NT2/D1 (cell line): ENCODE measurements at places on chromosomes 13 and 19.

GRCh38 chr13:62357887-62358645, 942.4 kb upstream of the PCDH20 start:
- DNase-seq, result peak; percentile 58

DNA sequence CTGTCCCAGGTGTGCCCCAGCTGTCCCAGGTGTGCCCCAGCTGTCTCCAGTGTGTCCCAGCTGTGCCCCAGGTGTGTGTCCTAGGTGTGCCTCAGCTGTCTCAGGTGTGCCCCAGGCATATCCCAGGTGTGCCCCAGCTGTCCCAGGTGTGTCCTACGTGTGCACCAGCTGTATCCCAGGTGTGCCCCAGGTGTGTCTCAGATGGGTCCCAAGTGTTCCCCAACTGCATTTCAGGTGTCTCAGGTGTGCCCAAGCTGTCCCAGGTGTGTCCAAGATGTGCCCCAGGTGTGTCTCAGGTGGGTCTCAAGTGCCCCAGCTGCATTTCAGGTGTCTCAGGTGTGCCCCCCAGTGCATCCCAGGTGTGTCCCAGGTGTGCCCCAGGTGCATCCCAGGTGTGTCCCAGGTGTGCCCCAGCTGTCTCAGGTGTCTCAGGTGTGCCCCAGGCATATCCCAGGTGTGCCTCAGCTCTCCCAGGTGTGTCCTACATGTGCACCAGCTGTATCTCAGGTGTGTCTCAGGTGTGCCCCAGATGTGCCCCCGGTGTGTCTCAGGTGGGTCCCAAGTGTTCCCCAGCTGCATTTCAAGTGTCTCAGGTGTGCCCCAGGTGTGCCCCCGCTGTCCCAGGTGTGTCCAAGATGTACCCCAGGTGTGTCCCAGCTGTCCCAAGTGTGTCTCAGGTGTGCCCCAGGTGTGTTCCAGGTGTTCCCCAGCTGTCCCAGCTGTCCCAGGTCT, 1.3 kb upstream of the GRK1 start:
- no peak for DNase-seq

DNA sequence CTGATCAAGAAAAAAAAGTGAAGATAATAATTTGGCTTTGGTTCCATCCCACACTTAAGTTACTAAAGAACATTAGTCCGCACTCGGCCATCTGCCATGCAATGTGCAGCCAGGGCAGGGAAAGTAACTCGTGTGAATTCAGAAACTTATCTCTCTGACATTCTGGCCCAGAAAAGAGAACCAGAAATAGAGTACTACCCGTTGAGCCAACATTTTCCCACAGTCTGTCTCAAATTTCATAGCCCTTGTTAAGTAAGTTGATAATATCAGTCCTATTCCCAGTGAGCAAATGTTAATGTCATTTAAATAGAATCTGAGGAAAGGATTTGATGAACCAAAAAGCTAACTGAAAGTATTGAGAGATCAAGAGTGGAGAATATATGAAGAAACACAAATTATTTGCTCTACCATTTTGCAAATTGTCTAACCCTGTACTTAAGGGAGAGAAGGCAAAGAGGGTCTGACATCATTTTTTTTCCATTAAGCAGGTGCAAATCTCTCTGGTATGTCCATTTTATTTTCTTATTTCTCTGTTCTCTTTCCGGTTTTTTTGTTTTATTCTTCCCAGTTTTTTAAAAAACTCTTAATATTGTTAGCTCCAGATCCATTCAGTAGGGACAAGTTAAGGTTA, 156.3 kb downstream of the NDFIP2 start:
- DNase-seq, result no peak

- DNase-seq, result no peak
These were observed 40.0 kb upstream of the TDRD3 start for GRCh38 chr13:60356970-60357369.

DNA sequence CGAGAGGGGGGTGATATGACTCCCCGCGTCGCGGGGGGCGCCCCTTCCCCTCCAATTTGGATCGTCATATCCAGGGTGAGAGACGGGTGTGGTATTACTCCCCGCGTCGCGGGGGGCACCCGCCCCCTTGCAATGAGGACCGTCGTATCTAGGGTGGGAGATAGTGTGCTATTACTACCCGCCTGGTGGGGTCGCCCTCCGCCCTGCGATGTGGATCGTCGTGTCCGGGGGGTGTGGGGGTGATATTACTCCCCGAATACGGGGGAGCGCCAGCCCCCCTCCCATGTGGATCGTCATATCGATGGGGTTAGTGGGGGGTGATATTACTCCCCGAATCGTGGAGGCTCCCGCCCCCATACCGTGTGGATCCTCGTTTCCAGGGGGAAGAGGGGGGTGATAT, 29.2 kb upstream of the RGCC start:
- no peak for DNase-seq

DNA sequence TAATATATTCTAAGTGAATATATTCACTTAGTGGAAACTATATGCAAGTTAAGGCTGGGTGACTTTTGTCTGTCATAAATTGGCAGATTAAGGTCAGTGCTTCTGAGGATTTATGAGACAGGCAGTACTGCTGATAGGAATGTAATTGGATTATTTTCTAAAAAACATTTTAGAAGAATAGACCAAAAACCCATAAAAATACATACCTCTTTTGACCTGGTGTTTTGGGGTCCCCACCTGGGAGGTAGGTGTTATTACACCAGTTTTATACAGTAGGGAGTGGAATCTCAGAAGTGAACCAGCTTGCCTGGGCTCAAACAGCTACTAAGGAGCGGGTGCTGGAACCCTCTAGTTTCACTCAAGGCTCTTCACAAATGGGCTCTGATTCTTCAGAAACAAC, 25.3 kb downstream of the COG3 start:
- DNase-seq, result no peak

- DNase-seq, result no peak
These were observed 97.6 kb upstream of the SLITRK6 start for GRCh38 chr13:85896516-85897450.

DNA sequence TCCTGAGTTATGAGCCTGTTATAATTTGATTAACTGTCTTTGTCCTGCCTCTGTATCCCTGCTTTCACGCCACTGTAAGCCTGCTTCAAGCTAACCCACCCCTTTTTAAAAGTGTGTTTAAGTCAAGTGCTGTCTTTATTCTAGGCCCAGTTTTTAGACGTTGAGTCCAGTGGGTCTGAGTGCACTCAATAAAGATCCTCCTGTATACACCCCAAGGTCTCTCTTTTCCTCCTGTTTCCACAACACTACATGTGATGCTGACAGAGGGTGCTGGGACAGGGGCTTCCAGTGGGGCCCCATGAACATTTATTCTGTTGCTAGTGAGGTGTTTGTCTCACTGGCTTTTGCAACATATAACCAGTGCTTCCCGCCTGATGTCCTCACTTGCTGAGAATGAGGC, 6.7 kb upstream of the F2RL3 start:
- DNase-seq, result no peak

- DNase-seq, result no peak
These were observed 107.6 kb downstream of the DCT start for GRCh38 chr13:94371855-94372254.

GRCh38 chr19:4139614-4140236, 13.7 kb upstream of the CREB3L3 start:
- DNase-seq, result peak; percentile 52

- DNase-seq, result no peak
These were observed 1251.0 kb downstream of the PCDH17 start for GRCh38 chr13:58882516-58882915.

GRCh38 chr13:111184458-111185401, 69.6 kb downstream of the ARHGEF7 start:
- no peak for DNase-seq

GRCh38 chr13:53012707-53013106, 15.9 kb upstream of the OLFM4 start:
- no peak for DNase-seq

DNA sequence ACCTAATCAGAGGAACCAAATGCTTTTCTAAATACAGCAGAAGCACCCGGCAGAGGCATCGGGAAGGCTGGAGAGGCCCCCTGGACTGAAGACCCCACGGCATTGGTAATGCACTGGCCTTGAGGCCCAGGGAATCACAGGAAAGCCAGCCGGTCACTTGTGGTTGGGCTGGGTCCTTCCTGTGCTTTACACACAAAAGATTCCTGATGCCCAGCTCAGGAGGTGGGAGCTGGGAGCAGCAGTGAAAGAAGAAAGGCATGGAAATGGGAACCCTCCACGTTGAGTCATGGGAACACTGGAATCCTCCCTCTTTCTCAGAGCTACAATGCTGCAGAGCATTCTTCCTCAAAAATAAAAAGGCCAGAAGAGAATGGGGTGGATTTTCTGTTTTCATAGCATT, 126.4 kb downstream of the TNFRSF19 start:
- DNase-seq, result peak; percentile 22

- DNase-seq, result no peak
These were observed 42.7 kb downstream of the UTP14C start for GRCh38 chr13:52067237-52067636.

DNA sequence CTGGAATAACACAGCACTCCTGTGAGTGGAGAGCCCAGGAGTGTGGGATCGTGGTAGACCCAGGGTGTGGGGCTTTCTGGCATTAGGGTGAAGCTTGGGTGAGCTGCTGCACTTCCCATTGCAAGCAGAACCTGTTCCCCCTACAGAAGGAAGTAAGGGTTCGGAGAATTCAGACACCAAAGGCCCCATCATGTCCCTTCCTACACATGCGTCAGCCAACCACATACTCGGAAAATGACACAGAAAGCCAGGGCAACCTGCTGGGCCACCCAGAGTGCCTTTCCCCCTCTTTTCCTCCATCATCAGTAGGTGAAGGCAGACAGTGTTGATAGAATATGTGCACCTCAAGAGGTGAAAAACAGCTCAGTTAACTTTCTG, 42.9 kb downstream of the GGACT start:
- no peak for DNase-seq

- no peak for DNase-seq
These were observed 476.2 kb downstream of the KLF12 start for GRCh38 chr13:73657821-73658540.

DNA sequence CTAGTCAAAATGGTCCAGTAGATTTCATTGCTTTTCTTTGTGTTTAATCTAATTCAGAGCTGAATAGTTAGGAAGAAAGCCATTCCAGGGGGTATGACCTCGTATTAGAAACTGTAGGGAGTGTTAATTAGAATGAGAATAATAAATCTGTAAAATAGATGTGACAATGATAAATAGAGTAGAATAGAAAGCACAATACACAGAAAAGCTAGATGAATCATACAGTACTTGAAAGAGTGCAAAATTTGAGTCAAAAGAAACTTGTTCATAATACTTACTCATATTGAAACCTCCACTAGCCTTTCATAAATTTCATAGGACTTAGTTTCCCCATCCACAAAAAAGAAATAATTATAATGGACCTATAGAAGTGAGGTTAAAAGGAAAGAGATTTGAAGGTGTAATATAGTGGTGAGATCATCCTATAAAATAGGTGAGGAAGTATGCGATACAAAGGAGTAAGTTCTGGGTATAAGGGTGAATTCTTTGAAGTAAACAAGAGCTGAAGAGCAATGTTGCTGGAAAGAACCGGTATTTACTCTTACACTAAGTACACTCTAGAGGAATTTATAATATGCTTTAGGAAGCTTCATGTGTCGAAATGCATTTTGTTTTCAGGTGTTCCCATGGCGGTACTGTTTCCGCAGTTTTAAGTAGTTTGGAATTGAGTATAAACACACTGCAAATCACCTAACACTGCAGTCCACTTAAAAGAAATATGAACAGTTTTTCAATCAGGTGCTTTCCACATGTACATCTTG, 21.9 kb downstream of the PCDH17 start:
- no peak for DNase-seq

DNA sequence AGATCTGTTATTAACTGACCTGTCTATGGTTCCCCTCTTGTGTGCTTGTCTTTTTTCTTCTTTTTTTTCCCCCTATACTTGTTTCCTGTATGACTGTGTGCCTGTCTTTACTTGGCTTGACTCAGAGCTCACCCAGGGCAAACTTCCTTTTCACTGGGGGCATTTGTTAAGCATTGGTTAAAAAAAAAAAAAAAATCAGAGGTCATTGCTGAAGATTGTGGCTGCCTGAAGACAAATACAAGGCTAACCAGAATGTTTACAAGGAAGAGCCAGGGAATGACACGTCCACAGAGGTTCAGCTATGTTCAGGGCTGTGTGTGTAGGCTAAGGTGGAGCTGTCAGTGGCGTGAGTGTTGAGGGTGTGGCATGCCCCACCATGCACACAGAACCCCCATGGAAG, 47.1 kb downstream of the LNX2 start:
- DNase-seq, result no peak

DNA sequence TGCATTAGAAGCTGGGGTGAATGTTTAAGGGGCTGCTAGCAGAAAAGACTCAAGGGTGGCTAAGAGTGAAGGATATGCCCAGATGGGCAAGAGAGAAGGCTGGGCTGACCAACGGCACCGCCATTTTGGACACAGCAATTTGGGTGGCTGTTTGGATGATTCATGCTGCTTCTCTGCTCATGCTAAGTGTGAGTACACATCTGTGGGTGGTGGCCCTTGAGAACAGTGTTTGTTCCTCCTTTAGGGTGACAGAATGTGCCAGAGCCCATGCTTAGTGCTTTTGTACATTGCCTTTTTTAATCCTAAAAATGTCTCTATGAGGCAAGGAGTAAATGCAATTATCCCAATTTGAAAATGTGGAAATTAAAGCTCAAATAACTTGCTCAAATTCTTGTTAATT, 9.8 kb downstream of the CBY2 start:
- DNase-seq, result no peak

- no peak for DNase-seq
These were observed 26.2 kb downstream of the CELF5 start for GRCh38 chr19:3250675-3251074.

DNA sequence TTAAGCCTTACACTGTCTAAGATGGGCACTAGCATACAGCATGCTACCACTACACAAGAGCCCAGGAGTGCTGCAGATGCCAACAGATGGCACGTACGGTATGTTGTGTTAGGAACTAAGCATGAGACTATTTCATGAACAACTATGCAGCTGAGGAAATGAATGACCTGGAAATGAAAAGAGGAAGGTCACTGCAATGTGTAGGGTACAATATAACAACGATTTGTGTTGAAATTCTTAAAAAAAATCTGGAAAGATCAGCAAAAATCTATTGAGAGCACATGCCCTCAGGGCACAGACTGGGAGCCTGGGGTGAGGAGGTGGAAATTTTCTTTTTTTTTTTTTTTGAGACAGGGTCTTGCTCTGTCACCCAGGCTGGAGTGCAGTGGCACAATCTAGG, 14.4 kb downstream of the HAUS8 start:
- DNase-seq, result no peak

- DNase-seq, result no peak
These were observed 113.8 kb downstream of the KATNAL1 start for GRCh38 chr13:30193279-30194234.

- DNase-seq, result no peak
These were observed 431.3 kb upstream of the ATXN8OS start for GRCh38 chr13:69676286-69676685.

DNA sequence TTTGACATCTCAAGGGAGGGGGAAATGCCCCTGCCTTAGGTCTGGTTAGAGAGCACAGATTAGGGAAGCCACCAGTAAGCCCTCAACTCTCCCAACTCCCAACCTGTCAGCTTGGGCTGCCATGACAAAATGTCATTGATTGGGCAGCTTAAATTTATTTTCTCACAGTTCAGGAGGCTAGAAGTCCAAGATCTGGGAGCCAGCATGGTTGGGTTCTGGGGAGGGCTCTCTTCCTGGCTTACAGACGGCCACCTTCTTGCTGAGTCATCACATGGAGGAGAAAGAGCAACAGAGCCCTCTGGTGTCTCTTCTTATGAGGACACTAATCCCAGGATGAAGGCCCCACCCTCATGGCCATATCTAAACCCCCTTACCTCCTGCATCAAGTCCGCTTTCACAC, 24.2 kb downstream of the C19orf12 start:
- DNase-seq, result no peak
